ENCODE measurements at places on chromosomes 11 and 22.

GRCh38 chr22:32661296-32661695 is 140.2 kb upstream of the TIMP3 start:
- DNase-seq, result no peak

DNA sequence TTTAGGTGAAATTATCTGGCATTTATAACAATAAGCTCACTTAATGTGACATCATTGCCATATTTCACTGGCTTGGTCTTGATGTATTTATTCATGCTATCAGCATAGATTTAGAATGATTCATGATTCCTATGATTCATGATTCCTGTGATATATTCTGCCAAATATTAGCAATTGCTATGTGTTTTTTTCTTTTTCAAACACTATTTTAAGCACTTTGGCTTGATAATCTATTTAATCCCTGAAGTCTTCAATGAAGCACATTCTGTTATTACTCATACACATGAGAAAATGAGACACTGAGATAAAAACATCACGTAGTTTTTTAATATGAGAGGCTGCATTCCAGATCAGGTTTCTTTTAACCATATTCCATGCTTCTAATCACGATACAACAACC is 78.5 kb downstream of the LUZP2 start:
- DNase-seq, result no peak

GRCh38 chr11:117878939-117879475 is 2.5 kb upstream of the FXYD6 start:
- no peak for DNase-seq

- DNase-seq, result no peak
These were observed 363.2 kb downstream of the TBC1D22A start for GRCh38 chr22:47125603-47126002.

GRCh38 chr11:1040428-1041148 is 4.1 kb upstream of the MUC6 start:
- DNase-seq, result no peak

DNA sequence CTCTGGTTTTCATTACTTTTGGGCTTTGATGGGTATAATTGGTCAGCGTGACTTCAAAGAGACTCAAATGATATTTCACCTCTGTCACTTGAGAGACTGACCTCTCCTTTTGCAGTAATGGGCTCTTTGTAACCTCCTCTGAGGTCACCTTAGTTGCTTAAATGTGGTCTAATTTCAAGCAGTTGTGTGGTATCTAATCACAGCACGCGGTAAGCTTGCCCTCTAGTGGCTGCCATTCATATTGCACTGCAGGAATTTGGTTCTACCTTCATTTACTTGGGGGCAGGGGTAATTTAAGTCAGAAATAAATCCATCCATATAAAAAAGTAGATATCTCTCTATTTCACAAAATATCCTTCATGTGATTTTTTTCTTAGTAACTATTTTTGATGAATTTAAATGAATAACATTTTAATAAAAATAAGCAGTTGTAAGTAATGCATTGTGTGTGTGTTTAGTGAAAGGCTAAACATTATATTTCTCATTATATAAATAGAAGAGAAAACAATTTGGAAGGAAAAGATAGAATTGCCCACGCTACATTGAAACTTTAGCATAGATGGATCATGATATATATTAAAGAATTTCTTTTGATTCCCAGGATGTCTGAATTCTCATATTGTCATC is 55.0 kb upstream of the ANO3 start:
- DNase-seq, result no peak

DNA sequence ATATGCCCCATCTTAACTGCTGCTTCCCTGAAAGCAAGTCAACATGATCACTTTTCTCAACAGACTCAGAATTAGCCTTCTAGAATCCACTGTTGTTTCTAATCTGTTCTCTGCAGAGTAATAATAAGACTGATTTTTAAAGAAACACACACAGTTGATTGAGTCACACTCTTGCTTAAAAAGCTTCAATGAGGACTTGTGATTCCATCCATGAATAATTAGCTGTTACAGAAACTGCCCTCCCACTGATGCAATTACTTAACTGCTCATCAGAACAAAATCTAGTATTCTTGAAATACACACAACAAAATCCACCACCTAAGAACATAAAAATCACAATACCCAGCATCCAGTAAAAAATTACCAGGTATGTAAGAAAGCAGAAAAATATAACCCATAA is 100.5 kb upstream of the TIMP3 start:
- no peak for DNase-seq

GRCh38 chr11:19393941-19394340 is 153.2 kb upstream of the E2F8 start:
- no peak for DNase-seq

- no peak for DNase-seq
These were observed 32.5 kb upstream of the FAT3 start for GRCh38 chr11:92192141-92192540.

DNA sequence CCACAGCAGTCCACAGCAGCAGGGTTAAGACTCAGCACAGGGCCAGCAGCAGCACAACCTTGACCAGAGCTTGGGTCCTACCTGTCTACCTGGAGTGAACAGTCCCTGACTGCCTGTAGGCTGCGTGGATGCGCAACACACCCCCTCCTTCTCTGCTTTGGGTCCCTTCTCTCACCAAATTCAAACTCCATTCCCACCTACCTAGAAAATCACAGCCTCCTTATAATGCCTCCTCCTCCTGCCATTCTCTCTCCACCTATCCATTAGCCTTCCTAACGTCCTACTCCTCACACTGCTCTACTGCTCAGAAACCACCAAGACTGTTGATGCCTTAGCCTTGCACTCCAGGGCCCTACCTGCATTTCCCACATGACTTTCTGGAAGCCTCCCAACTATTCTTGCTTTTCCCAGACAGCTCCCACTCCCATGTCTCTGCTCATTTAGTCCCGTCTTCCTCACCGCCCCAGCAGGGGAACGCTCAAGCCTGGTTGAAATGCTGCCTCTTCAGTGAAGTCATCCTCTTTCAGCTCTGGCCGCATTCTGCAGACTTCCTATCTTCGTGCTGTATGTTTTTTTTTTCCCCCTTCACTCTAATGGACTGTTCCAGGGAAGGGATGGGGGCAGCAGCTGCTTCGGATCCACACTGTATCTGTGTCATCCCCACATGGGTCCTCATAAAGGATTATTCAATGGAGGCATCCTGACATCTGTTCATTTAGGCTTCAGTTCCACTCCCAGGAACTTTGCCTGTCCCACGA is 3.3 kb downstream of the IL18BP start:
- no peak for DNase-seq

- DNase-seq, result no peak
These were observed 2.7 kb upstream of the TMPRSS6 start for GRCh38 chr22:37112084-37112728.

DNA sequence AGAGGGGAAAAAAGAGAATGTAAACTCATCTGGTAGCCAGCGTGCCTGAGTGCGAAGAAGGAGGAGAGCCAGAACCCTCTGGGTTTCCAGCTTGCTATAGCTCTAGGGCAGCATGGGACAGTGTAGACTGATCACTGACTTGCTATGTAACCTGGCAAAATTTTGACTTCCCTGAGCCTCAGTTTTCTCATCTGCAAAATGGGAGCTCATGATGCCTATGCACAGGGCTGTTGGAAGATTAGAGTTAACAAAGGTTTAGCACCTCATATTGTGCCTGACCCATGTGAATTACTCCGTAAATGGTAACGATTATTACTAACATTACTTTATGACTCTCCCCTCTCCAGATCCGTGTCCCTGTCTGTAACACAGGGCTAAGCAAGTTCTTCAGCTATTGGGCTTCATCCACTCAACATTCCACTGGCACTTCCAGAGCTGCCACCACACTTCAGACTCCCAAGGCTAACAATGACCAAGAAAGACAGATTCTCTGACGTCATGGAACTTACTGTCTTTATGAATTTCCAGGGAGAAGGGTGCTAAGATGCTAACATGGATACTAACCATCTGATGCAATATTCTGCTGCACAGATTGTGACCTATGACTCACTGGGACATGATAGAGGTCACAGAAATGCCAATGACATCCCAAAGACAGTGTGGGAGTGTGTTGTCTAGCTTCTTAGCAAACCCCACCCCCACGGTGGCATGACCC is 195.2 kb downstream of the TRIM29 start:
- no peak for DNase-seq

GRCh38 chr11:100793525-100793924 is 106.4 kb downstream of the ARHGAP42 start:
- DNase-seq, result no peak
